ENCODE measurements at places on chromosomes 3 and 15. TPM values are rescaled to one million over a fixed set of nuclear protein-coding genes. Genes with fewer than 3 reads are reported as not detected.

The SCAANT1 gene
- not detected for total RNA-seq

GRCh38 chr3:188946351-188947240 lies 225.2 kb upstream of the TPRG1 start:
- no peak for DNase-seq

DNA sequence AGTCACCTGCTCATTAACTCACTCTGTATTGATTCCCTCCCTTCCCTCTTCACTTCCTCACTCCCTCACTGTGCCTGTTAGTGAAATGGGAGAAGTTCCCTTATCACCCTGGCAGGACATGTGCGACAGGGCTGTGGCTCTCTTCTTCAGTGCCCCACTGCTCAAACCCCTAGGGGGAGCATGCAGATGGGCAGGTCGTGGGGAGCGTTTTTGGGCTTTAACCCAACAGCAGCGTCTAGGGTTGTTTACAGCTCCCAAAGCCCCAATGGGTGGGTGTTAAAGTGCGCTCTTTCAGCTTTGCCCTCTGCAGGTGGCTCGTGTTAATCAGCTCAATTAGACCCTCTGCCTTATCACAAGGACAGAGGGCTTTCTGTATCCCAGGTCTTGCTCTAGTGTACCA lies 447.8 kb upstream of the PROK2 start:
- DNase-seq = no peak

- no peak for DNase-seq
These were observed 162.7 kb downstream of the STT3B start for GRCh38 chr3:31695280-31696008.

The HDGFL3 gene
- 57.9 TPM for total RNA-seq

The TGM4 gene
- total RNA-seq = not detected

The MYH15 gene
- total RNA-seq = 0.19 TPM

The ACAN gene
- 13.5 TPM for total RNA-seq

DNA sequence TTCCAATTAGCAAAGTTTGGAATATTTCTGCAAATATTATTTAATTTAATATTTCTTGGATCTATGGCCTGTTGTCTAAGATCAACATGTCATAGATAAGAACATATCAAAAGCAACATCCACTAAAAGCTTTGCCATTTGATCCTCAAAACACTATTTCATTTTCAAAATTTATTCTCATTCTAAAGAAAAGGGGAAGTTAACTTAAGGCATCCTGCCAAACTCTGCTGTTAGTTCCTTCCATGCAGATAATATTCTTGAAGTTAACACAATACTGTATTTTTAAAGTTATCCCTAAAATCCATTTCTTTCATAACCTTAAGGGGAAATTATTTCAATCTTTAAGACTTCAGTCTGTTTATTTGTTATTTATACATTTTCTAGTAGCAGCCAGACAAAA lies 28.2 kb upstream of the GBE1 start:
- no peak for DNase-seq

DNA sequence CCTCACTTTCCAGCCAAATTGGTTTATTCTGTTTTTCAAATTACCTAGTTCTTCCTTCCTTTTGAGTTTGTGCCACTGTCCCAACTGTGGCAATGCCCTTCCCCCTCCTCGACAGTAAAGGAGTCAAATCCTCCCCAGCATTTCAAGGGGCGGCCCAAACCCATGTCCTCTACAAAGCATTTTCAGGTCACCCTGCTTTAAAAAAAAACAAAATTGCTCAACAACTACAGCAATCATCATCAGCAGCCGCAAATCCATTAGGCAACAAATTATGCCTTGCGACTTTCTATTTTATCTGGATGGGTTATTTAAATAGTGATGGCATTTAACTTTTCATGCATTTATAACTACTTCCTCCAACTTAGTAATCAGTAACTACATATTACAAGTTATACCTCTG lies 32.7 kb downstream of the PLD1 start:
- DNase-seq = no peak

The PRICKLE2 gene
- total RNA-seq = 34.9 TPM

GRCh38 chr3:101850246-101851051 lies 1.1 kb downstream of the NFKBIZ start:
- no peak for DNase-seq

The SIDT1 gene
- 1.00 TPM for total RNA-seq

DNA sequence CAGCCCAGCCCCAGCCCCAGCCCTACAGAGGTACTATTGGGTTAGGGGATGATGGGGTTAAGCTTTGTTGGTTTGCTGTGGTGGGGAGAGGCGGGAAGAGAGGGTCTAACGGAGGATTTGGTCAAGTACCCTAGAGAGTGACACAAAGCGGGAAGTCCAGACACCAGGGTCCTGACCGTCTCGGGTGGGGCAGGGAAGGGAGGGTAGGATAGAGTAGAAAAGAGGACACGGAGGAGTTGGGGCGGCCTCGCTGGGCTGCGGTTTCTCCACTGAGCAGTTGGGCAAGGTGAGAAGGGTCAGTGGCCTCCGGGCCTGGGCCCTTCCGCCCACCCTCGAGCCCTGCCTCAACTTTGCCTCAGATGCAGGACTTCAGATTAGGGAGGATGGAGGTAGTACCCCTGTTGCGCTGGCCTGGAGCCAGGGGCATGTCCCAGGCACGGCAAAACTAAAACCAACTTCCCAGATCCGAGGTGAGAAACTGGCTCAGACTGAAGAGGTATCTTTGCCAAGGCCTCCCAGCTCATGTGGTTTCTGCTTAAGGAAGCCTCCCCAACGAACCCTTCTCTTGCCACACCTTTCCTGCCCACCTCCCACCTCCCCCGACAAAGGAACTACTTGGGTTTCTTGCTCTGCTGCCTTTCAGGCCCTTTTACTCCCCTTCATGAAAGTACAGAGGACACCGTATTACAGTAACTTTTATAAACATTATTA lies 551 bp downstream of the PML start:
- peak; percentile 62 for DNase-seq

- DNase-seq = no peak
These were observed 44.9 kb downstream of the EPHB1 start for GRCh38 chr3:134839990-134840389.

The ERC2 gene
- 0.14 TPM for total RNA-seq

GRCh38 chr3:77535116-77535515 lies 495.2 kb downstream of the ROBO2 start:
- no peak for DNase-seq

DNA sequence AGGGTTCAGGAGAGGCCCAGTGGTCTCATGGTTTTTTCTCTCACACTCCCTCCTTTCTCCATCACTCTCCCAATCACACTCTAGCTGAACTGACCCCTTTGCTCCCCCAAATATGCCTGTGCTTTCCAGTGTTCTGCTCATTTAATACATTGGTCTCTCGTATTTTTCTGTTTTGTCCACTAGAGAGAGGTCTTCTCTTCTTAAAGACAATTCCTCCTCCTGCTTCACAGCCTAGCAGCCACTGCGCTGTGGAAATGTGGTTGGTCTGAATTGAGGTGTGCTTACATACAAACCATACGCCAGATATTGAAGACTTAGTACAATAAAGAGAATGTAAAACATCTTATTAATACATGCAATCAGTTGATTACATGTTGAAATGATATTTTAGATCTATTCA lies 60.6 kb upstream of the XCR1 start:
- DNase-seq = no peak

DNA sequence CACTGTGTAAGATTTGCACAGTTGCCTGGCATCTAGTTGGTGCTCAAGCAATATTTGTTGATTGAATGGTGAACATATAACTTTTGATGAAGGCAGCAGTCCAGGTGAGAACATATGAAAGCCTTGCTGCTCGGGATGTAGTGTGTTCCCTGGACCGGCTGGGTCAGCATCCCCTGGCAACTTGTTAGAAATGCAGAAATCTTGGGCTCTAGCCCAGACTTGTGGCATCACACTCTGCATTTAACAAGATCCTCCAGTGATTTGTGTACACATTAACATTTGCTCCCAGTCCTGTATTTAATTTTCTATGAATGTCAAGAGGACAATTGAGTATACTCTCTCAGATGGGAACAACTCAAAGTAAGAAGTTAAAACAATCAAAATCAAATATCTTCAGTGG lies 69.0 kb upstream of the SAMMSON start:
- DNase-seq = no peak

- no peak for DNase-seq
These were observed 138.7 kb downstream of the PEX5L start for GRCh38 chr3:179898024-179898423.

- no peak for DNase-seq
These were observed 247.2 kb downstream of the SHQ1 start for GRCh38 chr3:72601060-72601459.

The ITIH3 gene
- total RNA-seq = 16.1 TPM

GRCh38 chr15:80550219-80550907 lies 144.7 kb upstream of the ABHD17C start:
- no peak for DNase-seq

The MRPS22 gene
- 34.6 TPM for total RNA-seq

- no peak for DNase-seq
These were observed 441.0 kb downstream of the TUSC7 start for GRCh38 chr3:117150628-117151027.

DNA sequence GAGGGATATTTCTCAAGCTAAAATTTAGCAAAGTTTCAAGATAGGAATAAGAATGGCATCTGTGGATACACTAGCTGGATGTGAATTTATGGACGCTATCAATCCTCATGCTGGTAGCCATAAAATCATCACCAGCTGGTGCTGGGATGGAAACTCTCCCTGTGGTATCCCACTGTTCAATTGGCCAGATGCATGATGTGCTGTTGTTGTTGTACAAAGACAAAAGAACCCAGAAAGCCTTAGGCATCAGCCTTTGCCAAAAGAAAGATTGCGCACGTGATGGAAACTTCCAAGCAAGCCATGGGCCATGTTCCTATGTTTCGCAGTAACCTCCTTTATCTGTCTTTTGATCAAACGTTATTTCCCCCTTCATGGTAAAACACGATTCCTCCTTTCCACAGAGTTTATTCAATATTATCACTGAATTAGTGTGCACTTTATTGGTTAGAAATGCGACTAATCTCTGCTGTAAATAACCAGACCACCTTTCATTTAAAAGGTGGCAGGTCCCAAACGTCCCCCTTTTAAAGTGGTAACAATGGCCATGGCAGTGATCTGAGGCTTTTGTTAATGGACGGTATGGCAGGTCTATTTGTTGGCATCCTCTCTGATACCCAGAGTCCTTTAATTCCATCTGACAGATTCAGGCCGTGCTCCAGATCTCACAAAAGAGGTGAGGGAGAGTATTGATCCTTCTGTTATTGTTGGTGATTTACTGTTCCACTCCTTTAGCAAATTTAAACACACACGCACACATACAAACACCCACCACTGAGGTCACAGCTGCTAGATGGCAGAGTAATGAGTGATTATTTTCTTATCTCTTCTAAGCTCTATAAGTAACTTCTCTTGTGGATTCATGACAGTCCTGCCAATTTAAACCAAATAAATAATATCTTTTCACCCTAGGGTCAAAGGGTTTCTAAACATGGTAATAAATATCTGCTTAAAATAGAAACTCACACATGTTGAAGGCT lies 291.2 kb upstream of the KCNMB2 start:
- no peak for DNase-seq

GRCh38 chr15:69583626-69584025 lies 131.0 kb downstream of the RPLP1 start:
- DNase-seq = peak; percentile 69

The SLC22A13 gene
- total RNA-seq = 0.32 TPM

DNA sequence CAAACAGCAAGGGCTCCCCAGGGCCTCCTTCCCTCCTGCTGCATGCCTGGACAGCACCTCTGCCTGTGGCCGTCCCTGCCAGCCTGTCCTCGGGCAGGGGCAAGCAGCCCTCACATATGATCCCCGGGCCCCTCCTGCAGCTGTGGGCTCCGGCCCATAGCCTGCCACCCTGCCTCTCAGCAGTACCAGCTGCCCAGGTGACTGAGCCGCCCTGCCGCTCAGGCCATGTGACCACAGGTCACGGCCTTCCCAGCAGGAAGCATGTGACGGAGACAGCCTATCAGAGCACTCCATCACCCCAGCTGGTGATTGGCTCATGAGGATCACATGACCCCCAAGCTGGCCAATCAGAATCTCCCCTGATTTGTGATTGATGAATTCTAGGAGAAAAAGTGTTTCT lies 23.9 kb downstream of the ALDH1L1 start:
- peak; percentile 37 for DNase-seq

- no peak for DNase-seq
These were observed 3.0 kb upstream of the IL5RA start for GRCh38 chr3:3113042-3113709.

GRCh38 chr3:88040529-88040928 lies 18.3 kb downstream of the CGGBP1 start:
- DNase-seq = no peak

The COL7A1 gene
- total RNA-seq = 5.3 TPM

- peak; percentile 12 for DNase-seq
These were observed 9.8 kb upstream of the TNK2 start for GRCh38 chr3:195918176-195918575.

GRCh38 chr3:141316851-141317250 lies 51.5 kb upstream of the ZBTB38 start:
- no peak for DNase-seq

- DNase-seq = no peak
These were observed 367.2 kb downstream of the CNTN4 start for GRCh38 chr3:2465842-2466241.

- no peak for DNase-seq
These were observed 9.5 kb upstream of the CCDC66 start for GRCh38 chr3:56547486-56547885.

DNA sequence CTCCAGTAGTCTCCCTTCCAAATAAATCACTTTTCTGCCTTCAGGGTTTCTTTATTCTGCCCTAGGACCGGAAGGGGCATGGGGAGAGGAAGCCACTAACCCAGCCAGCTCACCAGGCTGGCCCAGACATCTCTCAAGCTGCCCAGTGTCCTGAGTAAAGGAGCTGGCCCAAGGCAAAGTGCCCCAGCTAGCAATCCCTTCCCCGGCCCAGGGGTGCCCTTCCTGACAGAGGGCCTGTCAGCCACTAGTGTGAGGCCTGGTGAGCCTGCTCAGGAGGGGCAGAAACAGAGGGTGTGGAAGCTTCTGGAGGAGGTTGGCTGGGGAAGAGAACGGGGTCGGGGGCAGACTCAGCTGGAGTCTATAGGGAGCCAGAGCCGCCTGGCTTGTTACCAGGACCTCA lies 22.2 kb downstream of the SHF start:
- DNase-seq = no peak

GRCh38 chr3:48960841-48961413 lies 29.1 kb upstream of the P4HTM start:
- no peak for DNase-seq

The SLC7A14 gene
- not detected for total RNA-seq

- DNase-seq = no peak
These were observed 63.1 kb upstream of the TBC1D5 start for GRCh38 chr3:17805461-17805940.
